ENCODE measurements at places on chromosomes 7 and 10.

DNA sequence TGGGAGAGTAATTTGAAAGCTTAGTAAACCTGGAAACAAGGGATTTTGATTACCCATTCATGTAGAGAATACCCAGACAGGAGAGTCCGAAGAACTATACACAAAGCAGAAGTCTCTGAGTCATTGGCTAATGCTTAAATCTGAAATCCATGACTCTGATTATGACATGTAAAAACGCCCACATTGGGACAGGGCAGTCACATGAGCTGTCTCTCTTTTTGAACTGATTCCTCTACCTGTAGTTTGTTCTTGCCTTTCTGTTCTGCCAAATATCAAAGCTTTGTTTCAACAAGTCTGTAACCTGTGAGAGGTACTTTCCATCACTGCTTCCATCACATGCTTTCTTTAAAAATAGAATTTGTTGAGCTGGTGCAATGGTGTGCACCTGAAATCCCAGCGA, 4.3 kb upstream of the GPNMB start:
- DNase-seq = no peak

- no peak for DNase-seq
These were observed 8.6 kb downstream of the CALN1 start for GRCh38 chr7:72403458-72404076.

GRCh38 chr7:131173145-131173890, 154.4 kb upstream of the MKLN1 start:
- DNase-seq = no peak

- DNase-seq = no peak
These were observed 131.9 kb upstream of the PCGF5 start for GRCh38 chr10:91088300-91089140.

- no peak for DNase-seq
These were observed 79.7 kb downstream of the PTPRN2 start for GRCh38 chr7:158507917-158508316.
